ENCODE measurements at places on chromosomes 2 and 18.

DNA sequence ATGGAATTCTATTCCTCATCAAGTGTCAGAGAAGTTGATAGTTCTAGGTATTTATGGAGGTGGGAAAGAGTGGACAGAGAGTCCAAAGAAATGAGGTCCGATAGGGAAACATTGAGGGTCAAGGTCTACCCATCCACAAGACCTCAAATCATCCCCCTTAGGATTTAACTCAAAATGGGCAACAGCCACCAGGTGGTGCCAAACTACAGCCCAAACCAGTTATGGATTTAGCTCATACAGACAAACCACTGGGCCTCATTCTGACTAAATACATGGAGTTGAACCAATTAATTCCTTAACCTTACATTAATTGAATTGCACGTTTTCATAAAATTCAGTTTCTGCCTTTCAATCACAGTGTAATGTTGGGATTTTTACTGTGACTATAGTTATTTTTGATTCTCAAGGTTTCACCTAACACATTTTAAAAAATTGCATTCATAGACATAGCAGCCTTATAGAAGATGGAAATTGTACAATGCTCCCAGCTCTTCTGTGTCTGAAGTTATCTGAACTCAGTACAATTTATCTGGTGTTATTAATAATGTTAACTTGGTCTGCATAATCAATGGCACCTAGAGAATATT, 98.2 kb upstream of the HNMT start:
- DNase-seq: no peak

GRCh38 chr2:214742119-214742518, 67.4 kb downstream of the BARD1 start:
- DNase-seq: no peak

DNA sequence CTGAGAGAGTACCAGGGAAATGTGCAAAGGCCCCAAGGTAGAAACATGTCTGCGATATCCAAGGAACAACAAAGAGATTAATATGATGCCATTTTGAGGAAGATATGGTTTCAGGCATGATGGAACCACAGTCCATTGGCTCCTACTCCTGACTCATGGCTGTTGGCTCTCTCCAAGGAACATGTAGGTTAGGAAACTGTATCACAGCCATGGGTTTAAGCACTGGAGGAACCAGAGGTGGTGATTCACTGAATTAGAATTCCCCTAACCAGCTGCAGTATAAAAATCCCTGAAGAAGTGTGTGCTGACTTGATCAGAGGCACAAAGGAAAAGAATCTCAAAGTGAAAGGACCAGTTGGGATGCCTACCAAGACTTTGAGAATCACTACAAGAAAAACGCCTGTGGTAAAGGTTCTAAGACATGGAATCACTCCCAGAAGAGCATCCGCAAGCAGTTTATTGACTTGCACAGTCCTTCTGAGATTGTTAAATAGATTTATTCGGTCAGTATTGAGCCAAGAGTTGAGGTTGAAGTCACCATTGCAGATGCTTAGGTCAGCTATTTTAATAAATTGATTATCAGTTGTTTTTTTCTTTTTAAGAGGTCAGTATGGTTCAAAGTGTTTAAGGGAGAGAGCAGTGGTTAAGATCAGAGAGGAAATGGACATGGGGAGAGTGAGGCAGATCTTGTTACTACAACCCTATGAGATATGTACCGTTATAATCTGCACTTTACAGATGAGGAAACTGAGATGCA, 110.7 kb upstream of the OTX1 start:
- no peak for DNase-seq

- DNase-seq: no peak
Measured at GRCh38 chr2:5692561-5693286, 540 bp downstream of the SOX11 start.

DNA sequence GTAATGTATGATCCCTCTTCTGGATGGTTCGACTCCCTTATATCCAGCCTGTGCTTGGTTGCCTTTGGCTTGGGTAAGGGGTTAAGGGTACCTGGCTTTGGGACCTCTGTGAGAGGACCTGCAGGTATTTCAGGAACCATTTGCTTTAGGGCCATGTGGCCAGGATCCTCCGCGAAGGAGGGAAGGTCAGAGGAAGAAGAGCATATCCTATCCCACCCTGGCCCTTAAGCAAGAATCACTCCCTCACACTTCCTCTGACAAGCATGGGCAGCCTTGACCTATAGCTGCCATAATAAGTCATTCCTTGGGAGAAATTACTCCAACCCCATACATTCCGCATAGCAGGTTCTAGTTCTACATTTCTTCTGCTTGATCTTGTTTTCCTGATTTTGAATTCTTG, 59.1 kb upstream of the TXNDC2 start:
- DNase-seq: no peak

DNA sequence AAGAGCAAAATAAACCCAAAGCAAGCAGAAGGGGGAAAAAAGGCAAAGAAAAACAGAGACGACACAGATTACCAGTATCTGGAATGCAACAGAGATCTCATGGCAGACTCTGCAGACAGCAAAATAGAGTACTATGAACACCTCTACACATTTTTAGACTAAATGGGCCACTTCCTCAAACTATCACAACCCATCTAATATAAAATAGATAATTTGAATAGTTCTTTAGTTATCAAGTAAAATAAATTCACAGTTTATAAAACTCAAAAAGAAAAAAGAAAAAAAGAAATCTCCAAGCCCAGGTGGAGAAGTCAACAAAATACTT, 16.6 kb downstream of the SESTD1 start:
- DNase-seq: no peak

DNA sequence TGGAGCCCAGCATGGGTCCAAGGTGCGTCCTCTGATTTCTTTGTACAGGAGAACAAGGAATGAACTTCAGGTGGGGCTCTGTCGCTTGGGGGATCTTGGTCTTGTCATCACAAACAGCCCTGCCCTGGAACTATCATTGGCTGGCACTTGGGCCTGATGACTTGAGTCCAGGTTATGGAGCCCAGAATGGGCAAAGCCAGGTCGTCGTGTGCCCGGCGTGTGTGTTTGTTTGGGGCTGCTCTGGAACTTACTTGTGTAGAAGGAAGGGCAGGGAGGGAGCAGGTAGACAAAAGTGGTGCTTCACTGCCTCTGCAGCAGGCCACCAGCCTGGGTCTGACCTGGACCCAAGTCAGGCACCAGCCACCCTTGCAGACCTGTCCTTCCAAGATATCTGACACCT, 306.3 kb upstream of the HS6ST1 start:
- no peak for DNase-seq

DNA sequence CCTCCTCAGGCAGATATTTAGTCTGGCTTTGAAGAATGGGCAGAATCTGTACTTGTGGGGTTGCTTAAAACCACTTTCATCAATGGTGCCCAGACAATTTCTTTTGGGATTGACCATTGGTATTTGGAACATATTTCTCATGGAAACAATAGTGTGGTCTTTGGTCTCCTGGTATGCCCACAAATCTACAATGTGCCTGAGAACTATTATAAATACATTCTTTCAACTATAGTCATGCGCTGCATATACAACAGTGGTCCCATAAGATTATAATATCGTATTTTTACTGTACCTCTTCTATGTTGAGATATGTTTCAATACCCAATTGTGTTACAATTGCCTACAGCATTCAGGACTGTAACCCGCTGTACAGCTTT, 34.8 kb upstream of the PPP4R1 start:
- no peak for DNase-seq

GRCh38 chr2:69848186-69848790, 18.8 kb downstream of the GMCL1 start:
- no peak for DNase-seq

GRCh38 chr2:1767939-1768691, 23.8 kb upstream of the PXDN start:
- DNase-seq: no peak

DNA sequence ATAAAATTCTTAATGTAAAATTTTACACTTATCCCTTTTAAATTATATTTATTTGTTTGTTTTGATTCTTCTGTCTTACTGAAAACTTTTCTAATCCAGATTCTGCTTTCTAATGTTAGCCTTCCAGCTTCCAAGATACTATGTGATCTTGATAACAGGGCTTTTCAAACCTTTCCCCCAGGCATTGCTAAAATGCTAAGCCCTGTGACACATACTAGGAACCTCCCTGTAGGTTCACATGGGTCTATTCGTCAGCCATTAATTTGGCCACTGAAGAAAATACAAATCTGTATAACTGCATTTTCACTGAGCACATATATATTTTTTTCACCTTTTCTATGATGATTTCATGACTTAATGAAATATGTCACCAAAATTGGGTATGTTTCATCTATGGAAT, 92.8 kb upstream of the MAP4K3 start:
- DNase-seq: no peak

DNA sequence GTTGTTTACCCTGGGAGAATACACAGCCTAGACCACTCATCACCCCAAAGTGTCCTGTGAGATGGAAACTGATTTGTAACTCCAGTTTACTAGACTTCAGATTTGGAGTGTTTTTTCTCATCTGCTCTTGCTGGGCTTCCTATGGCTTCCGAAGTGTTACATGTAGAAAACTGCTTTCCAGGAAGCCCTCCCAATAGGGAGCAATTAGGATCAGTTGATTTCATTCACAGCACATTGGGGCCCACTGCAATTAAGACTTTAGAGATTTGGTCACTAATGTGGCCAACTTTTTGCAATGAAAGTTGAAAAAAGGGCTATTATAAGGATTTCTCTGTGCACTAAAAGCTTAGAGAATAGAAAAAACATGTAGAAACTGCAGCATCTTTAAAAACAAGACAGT, 656.6 kb upstream of the CHAC2 start:
- no peak for DNase-seq

GRCh38 chr18:55830544-55830943, 242.6 kb upstream of the TCF4 start:
- DNase-seq: no peak

DNA sequence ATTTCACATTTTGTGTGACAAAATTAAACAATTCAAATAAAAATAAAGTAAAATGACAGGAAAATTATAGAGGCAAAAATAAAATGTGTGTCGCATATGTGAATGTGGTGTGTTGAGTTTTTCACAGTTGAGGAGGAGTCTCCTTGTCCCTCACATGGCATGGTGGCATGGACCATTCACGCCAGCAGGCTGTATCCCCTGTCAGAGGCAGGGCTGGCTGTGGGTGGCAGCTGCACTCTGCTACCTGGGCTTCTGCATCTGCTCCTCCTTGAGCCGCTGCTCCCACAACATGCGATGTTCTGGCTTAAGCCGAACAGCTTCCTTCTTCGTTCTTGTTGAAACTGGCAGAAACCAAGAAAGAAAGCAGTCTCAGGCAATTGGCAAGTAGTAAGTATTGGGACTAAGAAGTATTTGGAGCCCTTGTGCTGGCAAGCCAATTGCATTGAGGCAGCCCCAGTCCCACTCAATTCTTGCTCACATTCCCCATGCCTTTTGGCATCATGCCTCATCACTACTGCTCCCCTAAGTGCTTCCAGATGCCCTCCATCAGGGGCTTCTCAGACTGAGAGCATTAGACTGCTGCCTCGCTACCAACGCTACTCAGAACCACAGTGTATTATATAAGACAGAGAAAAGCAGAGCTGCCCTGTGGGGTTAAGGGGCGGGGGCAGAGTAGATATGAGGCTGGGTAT, 177.9 kb upstream of the NABP1 start:
- DNase-seq: no peak

DNA sequence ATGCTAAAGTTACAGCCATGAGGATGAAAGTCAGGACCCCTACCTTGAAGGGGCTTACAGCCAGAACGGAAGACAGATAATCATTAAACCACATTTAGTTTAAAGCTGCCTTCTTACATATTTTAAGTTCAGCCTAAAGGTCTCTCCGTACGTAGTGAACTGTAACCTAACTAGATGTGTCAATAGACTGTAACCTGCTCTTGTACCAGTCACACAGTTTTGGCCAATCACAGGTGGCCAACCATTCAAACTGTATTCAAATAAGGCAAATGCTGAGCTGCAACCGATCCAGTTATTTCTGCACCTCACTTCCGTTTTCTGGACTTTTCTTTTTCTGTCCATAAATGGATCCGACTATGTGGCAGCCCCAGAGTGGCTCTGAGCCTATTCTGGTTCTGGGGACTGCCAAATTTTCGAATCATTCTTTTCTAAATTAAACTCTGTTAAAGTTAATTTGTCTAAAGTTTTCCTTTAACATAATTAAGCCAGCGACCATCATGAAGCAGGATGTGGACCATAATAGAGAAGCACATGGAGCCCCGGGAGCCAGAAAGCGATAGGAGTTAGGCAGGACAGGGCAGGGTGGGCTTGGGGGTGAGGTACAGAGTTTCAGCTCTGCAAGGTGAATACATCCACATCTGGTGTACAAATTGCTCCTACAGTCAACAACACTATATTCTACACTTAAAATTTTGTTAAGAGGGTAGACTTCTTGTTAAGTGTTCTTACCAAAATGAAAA, 48.4 kb upstream of the YPEL5 start:
- DNase-seq: no peak

- DNase-seq: no peak
Measured at GRCh38 chr2:88059979-88060906, 4.7 kb upstream of the KRCC1 start.

GRCh38 chr2:33307659-33308270, 168.7 kb upstream of the RASGRP3 start:
- DNase-seq: no peak

- DNase-seq: no peak
Measured at GRCh38 chr2:231648579-231649174, 56.0 kb downstream of the TEX44 start.

- DNase-seq: no peak
Measured at GRCh38 chr2:188727846-188728245, 246.3 kb upstream of the COL3A1 start.

- no peak for DNase-seq
Measured at GRCh38 chr2:51224790-51225189, 192.9 kb upstream of the NRXN1 start.

GRCh38 chr2:14451312-14451711, 181.2 kb upstream of the LRATD1 start:
- DNase-seq: no peak

GRCh38 chr18:42882122-42882521, 233.4 kb downstream of the RIT2 start:
- DNase-seq: no peak

GRCh38 chr2:47485751-47486300, 82.9 kb downstream of the MSH2 start:
- DNase-seq: no peak

GRCh38 chr18:56995579-56996188, 151.2 kb upstream of the BOD1L2 start:
- DNase-seq: no peak

DNA sequence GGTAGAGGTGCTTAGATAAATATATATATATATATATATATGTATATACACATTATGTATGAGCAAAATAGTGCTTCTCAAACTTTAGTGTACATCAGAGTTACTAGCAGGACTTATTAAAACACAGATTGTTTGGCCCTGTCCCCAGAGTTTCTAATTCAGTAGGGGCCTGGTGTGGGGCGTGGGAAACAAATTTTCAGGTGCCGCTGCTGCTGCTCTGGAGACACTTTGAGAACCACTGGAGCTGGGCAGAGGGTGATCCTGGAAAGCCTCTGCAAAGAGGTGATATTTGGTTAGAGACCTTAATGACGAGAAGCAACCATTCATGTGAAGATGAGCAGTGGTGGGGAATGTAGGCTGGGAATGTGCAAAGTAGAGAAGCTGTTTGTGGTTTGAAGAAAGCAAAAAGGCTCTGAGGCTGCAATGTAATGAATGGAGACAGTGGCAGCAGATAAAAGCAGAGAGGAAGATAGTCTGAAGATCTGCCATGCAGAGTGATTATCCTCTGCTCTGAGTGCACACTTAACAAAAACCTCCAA, 142.9 kb downstream of the PLCL1 start:
- DNase-seq: no peak
